SIG-M5 (cell line): ENCODE measurements at places on chromosomes 6 and 20.

GRCh38 chr20:43955062-43955749 is 40.6 kb downstream of the TOX2 start:
- peak; percentile 54 for DNase-seq

DNA sequence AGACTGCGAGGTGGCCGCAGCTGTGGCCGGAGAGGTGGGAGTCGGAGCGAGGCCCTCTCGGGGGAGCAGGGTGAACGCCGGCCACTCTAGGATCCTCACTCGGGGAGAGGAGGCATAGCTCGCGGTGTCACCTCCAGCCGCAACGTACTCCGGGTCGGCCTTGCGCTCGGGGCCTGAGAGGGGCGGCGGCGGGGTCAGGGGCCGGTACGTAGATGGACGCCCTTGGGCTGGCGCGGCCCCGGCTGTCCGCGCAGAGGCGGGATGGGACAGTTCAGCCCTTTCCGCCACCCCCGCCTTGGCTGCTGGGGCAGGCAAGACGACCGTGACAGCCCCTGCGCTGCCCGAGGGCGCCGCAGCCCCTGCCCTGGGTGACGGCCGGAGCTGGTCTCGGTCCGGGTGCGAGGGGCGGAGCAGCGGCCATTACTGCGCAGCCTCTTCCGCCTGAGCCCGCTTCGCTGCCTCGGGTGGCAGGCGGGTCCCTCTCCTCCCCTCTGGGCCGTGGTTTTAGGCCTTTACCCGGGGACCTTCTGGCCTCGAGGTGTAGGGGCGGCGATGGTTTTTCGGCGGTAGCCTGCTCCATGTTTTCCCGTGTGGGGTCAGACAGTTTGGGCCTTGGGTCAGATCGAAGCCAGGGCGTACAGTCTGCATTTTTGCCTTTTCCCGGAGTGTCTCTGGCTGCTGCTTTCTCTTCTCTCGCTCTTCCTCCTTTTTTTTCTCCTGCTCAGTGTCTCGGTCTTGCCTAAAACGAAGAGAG is 405 bp downstream of the RNF146 start:
- DNase-seq = no peak

- DNase-seq = no peak
These were observed 63.4 kb downstream of the ARID1B start for GRCh38 chr6:156840606-156841005.

- no peak for DNase-seq
These were observed 14.7 kb downstream of the IPCEF1 start for GRCh38 chr6:154341871-154342270.

- DNase-seq = no peak
These were observed 115.1 kb downstream of the QKI start for GRCh38 chr6:163529605-163530004.
